Myocyte (in vitro differentiated cells): ENCODE measurements at places on chromosomes 3 and 15.

- DNase-seq: peak; percentile 54
These were observed 30.6 kb downstream of the LDHAL6B start for GRCh38 chr15:59237119-59237855.

GRCh38 chr15:38819387-38819950, 254.9 kb upstream of the RASGRP1 start:
- DNase-seq: no peak

- no peak for DNase-seq
These were observed 213.7 kb downstream of the ZBTB20 start for GRCh38 chr3:114933407-114933806.

GRCh38 chr3:73164622-73165021, 103.2 kb downstream of the EBLN2 start:
- DNase-seq: no peak

GRCh38 chr15:78006567-78007205, 70.8 kb downstream of the TBC1D2B start:
- no peak for DNase-seq

DNA sequence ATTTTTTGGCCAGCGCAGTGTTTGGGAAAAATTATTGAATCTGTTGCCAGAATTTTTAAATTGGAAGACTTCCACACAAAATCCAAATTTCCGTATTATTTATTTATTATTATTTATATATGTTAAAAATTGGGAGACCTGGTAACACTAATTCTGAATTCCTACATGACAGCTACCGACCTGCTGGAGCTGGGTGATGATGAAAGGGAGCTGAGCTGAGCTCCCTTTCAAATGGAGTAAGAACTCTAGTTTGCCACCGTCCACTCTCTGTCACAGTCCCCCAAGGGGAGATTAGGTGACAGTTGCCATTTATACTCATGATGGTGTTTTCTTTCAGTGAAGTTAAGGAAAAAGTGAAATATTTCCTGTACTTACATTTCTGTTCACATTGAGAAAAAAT, 1.4 kb downstream of the CRTC3 start:
- no peak for DNase-seq

GRCh38 chr3:122200661-122201060, 17.2 kb downstream of the CASR start:
- no peak for DNase-seq

DNA sequence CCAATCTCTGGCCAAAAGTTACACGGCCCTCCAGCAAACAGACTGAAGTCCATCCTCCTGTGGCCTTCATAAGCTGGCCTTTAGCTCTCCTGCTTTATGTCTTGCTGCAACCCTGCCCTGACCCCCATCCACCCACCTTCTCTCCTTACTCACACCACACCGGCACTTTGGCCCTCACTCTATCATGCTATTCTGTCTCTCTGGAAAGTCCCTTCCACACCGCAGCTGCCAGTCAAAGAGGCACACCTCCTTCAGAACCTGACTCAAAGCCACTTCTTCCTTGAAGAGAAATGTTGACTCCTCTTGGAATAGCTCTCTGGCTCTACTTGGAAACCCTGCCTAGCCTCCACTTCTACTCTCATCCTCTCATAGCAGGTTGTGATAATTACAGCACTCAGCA, 4.5 kb downstream of the GPR156 start:
- DNase-seq: no peak

DNA sequence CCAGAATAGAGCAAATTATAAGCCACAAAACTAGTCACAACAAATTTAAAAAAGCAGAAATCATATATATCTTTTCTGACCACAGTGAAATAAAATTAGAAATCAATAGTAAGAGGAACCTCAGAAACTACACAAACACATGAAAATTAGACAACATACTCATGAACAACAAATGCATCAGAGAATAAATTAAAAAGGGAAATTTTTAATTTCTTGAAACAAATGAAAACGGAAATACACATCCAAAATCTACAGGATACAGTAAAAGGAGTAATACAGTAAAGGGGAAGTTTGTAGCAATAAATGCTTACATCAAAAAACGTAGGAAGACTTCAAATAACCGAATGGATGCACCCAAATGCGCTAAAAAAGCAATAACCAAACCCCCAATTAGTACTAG, 19.2 kb downstream of the NME9 start:
- DNase-seq: no peak

DNA sequence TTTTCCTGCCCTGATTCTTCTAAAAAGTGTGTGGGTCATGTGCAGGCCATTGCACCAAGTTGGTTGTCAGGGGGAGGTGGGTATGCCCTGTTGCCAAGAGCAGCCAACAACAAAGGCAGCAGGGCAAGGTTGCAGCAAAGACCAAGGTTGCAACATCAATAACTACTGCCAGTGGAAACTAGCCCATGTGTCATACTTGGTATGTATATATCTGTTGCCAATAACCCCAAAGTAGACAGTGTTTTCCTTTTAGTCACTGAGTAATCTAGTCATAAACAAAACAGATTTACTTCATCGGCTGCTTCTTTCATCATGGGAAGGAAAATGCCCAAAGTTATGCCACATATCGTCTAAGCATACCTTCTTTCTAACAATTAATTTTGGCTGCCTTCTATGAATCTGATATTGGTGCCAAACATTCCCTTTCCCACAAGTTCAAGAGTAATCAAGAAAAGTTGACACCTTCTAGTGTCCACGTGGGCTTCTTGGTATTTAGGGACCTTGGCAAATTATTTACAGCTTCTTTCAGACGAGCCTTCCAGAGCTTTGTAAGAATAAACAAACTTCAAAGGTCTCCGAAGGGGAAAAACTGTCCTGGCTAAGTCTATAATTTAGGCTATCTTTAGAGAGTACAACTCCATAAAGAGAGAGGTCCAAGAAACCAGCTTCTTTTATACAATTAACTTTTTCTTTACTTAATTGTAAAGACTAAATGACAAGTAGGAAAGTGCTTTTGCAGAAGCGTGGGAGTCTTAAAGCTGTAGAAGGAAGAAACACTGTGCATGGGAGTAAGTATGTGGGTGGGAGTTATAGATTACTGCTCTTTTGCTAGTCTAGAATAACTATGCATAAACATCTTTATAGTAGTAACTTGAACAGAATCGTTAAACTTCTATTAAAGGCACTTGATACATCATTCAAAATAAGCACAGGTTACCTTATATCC, 10.0 kb upstream of the MBNL1 start:
- peak; percentile 45 for DNase-seq

GRCh38 chr15:54150255-54150654, 172.0 kb downstream of the UNC13C start:
- peak; percentile 89 for DNase-seq

DNA sequence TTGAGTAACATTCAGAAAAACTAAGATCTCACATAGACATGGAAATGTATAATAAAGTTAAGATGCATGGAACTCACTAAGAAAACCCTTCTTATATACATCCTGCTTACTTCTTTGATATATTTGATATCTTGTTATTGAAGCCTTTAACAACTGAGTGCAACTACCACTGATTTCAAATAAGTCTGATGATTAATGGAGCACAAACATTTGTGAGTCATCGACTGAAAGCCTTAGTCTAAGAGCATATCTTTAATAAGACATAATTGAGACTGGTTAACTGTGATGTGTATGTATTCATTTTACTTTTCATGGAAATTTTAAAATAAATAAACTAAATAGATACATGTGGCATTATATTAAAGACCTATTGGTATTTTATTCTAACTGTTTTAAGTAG, 740.5 kb downstream of the EPHA3 start:
- peak; percentile 15 for DNase-seq

DNA sequence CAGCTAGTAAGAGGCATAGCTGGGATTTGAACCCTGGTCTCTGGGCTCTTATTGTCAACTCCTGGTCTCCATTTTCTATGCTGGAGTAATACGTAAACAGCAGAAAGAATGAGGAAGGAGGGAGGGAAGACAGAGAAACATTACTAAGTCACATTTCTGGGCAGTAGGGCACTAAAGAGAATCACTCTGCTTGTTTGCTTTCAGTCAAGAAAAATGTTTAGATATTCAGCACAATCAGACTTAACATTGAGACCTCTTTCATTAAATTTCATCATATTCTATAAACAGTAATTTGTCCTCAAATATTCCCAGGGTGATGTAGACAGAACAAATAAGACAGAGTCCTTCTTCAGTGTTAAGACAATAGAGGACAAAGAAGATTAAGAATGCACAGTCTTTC, 67.7 kb upstream of the BNC1 start:
- no peak for DNase-seq

GRCh38 chr3:171615686-171616085, 155.5 kb upstream of the TNIK start:
- no peak for DNase-seq

- DNase-seq: peak; percentile 44
These were observed 89.5 kb downstream of the MYH15 start for GRCh38 chr3:108420926-108421325.

GRCh38 chr15:74620636-74621545, 5.3 kb downstream of the CLK3 start:
- peak; percentile 67 for DNase-seq

DNA sequence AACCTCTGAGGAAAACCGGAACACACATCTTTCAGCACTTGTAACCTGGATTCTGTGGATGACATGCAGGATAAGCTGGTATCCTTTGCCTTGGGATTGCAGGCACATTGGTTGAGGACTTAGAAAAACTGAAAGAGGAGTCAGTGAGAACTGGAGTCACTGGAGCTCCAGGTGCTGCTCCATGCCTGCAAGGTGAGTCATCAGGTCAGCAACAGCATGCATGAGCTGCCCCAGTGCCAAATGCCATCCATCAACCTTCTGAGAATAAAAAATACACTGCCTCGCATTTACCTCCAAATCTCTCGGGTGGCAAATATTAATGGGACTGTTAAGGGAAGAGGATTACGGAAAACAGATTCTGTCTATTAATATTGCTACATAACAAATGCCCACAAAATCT, 729.1 kb downstream of the NTRK3 start:
- no peak for DNase-seq

- no peak for DNase-seq
These were observed 51.1 kb downstream of the ATP10A start for GRCh38 chr15:25812073-25812472.

DNA sequence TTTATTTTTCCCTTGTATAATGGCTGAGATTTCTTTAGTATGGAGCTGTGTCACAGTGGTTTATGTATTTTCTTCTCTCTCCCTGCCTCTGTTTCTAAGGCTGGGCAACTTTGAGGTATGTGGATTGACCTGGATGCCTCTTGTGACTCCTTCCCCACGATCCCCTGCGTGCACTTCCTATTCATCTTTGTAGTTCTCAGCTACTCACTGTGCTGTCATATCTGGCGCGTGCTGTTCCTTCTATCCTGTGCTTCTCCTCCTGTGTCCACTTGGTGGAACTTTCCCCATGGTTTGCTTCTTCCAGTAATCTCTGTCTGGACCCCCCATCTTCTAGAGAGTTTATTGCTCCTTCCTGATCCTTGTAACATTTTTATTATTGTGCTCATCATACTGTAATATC, 97.3 kb downstream of the AKAP13 start:
- DNase-seq: peak; percentile 40

DNA sequence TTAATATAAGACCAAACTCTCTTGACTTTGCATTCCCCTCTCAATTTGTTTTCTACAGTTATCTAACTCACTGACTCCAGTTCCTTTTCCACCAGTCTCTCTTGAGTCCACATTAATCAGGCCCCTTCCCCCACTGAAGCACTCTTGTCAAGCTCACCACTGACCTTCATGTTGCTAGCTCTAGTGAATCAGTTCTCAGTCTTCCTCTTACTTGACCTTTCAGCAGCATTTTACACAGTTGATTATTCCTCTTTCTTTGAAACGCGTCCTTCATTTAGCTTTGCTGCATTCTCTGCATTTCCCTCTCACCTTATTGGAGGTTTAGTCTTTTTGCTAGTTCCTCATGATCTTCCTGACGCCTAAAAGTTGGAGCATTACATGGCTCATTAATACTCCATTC, 8.3 kb downstream of the PPP2R3A start:
- DNase-seq: no peak

- no peak for DNase-seq
These were observed 502.9 kb upstream of the THBS1 start for GRCh38 chr15:39078026-39078425.

DNA sequence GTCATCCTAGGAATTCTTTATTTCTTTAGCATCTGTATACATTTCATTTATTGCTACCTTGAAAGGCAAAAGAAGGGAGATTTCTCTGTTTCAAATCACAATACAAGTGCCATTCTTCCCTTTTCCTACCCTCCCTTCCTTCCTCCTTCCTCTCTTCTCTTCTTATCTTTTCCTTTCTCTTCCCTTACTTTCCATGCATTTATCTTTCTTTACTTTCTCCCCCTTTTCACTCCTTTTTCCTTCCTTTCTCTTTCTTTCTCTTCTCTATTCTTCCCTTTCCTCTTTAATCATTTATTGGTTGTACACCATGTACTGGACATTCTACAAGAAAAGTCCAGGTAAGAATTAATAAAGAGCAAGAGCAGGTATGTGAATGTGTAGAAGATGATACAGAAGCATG, 251.0 kb upstream of the PEX5L start:
- no peak for DNase-seq

- DNase-seq: no peak
These were observed 42.7 kb downstream of the CORO2B start for GRCh38 chr15:68621535-68621934.

GRCh38 chr15:101397521-101398003, 91.9 kb downstream of the PCSK6 start:
- no peak for DNase-seq

GRCh38 chr3:29410220-29410619, 129.3 kb downstream of the RBMS3 start:
- no peak for DNase-seq

GRCh38 chr3:191268737-191269136, 60.5 kb upstream of the CCDC50 start:
- DNase-seq: no peak

DNA sequence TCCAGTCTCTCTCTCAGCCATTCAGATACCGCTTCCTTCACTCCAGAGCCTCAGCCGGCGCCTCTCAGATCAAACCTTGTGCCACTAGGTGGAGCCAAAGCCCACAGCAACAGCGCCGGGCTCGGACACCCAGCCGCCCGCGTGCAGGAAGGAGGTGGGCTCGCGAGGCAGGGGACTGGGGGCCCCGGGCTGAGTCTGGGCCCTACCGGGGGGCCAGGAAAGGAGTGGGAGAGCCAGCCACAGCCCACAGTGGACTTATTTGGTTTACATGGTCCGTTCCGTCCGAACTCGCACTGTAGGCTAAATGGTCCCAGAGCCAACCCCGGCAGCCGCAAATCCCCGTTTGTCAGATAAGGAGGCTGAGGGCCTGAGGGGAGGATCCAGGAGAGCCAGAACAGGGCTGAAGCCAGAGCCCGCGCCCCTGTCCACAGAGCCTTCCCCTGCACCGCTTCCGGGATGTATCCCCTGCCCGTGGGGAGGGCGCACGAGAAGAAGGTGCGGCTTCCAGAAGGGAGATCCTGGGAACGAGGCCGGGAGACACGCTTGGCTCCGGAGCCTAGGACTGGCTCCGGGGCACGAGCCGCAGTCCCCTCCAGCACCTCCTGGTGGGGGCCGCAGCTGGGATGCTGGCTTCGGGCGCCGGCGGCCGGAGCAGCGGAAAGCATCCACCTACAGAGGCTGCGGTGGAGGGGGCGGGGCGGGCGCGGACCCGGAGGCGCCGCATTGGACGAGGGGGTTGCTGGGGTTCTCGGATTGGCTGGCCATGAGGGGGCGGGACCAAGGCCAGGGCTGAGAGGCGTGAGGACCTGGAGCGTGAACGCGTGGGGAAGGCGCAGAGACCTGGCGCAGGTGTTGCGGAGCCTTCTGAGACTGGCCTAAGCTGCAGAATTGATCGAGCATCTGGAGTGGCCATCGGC, 6.5 kb upstream of the CYP11A1 start:
- DNase-seq: peak; percentile 89
